Suppressor macrophage treated with lipopolysaccharide for 4 hours (primary cell): ENCODE measurements at places on chromosomes 13 and 19.

- DNase-seq: peak; percentile 45
Measured at GRCh38 chr19:49133621-49134454, 14.5 kb downstream of the PPFIA3 start.

DNA sequence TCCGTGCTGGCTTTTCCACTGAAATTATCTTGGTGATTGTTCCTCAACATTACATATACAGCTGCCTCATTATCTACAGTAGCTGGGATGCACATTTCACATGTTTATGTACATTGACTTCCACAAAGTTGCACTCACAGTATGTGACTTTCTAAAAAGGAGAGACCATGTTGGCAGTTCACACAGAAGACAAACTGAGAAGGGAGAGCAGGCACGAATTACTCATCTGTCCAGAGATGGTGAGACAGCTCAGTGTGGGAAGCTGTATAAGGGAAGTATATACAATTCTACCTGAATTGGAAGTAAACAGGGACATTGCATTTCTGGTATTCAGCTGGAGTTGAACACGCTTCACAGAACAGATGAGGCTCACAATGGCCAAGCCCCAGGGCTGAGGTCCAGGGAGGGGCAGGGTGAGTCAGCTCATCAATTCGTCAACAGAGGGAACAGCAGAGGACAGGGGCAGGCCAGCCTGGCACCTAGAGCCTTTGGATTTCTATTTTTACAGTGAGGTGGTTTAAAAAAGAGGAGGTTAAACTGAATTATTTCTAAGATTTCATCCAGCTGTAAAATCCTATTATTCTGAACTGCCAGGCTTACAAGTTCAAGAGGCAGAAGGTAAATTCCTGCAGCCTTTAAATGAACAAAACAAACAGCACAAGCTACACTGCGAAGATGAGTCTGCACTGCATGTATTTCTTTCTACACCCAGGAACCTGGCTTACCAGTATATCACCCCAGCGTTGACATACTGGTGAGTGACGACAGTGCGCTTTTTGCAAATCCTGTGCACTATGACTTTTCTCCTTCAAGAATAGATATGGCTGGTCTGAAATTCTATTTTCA lies 9.8 kb downstream of the PARP4 start:
- DNase-seq: peak; percentile 11

DNA sequence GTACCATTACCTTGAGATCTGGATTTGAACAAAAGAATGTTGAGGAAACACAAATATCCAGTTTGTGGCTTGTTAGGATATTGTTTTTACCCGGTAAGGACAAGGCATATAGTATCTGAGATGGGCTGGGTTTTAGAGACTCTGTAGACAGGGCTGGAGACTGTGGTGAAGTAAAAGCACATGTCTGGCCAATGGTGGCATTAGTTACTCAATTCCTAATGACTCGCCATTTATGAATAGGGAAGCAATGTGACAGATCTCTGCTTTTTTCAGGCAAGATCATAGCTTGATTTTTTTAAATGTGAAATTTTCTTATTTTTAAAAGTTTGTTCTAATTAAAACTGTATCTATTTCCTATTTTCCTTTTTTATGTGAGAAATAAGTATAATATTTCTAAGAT lies 371.1 kb upstream of the SPRY2 start:
- peak; percentile 22 for DNase-seq

- peak; percentile 24 for DNase-seq
Measured at GRCh38 chr13:29713839-29714238, 118.4 kb upstream of the SLC7A1 start.

DNA sequence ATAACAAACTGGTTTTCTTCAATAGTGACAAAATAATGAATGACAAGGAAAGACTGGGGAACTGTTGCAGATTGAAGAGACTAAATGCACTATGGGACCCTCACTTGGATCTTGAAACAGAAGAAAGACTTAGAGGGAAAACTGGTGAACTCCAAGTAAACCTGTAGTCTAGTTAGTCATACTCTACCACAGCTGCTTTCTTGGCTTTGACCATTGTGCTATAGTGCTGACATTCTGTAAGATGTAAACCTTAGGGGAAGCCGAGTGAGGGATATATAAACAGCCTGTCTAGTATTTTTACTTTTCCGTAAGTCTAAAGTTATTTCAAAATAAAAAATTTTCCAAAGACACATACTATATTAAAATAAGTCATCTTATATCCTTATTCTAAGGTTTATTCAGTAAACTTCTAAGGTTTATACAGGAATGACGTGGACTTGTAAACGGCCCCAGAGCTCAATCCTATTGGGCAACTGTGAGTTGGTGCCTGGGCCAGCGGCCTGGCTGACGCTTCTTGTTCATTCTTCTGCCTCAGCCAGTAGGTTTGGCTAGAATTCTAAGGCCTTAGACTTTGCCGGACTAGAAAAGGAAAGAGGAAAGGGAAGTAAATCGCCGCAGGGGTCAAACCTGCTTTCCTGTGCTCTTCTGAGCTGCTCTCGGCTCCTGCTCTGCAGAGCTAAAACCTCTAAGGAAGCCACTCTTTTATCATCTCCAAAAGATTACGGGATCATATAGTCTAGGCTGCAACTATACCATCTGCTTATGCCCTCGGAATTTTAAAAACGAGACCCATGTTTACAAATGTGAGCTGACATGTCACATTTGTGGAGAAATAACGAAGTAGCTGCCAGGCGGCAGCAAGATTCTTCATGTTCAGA lies 33.6 kb upstream of the UBE2L5 start:
- DNase-seq: peak; percentile 34

DNA sequence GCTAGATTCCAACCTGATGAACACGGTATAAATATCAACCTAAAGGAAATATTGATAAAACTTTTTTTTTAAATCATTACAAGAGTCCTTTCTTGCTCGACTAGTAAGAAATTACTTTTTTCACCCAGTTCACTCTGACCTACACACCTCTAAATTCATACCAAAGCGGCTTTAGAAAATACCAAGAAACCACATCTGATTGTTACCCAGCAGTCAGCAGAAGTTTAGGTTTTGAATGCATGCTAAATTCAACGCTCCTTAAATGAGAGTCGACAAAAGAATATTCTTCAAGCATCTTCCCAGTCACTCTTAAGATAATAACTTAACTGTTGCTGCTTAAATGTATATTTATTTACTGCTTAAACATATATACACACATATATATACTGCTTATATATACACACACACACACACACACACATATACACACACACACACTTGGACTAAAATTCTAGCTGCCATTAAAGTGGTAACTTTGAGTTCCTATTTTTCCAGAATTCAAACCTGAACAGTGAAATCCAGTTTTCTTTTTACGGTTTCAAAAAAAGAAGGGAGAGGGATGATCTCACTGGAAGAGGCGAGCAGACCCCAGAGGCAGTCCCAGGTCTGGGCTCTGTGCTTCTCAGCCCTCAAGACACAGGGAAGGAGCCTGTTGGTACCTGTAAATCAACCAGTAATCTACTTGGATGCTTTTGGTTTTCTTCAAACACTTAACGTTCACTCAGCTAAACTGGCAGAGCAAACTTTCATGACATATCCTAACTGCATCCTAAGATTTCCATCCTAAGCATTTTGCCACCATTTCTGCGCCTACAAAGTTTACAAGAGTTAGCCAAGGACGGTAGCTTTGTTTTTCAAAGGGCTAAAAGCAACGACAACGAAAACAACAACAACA lies 1.7 kb downstream of the STK24 start:
- DNase-seq: peak; percentile 26

GRCh38 chr19:21856773-21857514 lies 21.0 kb upstream of the ZNF43 start:
- no peak for DNase-seq

DNA sequence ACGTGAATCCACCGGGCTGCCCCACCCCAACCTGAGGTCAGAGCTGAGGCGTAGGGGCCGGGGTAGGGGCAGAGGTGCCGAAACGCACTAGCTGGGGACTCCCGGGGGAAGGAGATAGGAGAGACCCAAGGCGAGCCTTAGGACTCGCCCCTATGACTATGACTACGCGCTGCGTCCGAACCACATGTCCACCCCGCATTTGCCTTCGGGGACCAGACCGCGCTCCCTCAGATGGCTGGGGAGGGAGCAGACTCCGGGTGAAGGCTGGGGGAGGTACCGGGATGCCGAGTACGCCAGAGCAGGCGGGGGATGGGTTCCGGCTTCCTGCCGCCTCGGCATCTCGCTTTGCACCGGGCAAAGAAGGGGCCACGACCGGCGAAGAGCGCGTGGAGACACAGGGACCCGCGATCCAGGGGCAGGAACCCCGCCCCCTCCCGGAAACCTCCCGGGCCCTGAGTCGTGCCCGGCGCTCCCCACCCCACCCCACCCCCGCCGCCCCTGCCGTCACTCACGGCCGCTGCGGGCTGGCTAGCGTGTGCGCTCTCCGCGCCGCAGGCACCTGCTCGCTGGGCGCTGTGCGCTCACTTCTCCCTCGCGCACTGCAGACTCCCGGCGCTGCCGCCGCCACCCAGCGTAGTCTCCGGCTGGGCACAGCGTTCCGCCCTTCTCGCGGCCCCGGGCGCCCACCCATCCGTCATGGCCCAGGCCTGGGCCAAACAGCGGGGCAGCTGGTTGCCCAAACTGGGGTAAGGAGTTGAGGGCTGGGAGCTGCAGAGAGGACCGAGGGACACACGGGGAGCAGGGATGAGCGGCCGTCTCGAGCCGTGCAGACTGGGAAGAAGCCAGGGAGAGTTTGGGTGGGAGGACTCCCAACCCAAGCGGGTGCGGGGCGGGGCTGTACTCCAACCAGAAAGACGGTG lies 622 bp upstream of the VSTM2B start:
- DNase-seq: no peak

DNA sequence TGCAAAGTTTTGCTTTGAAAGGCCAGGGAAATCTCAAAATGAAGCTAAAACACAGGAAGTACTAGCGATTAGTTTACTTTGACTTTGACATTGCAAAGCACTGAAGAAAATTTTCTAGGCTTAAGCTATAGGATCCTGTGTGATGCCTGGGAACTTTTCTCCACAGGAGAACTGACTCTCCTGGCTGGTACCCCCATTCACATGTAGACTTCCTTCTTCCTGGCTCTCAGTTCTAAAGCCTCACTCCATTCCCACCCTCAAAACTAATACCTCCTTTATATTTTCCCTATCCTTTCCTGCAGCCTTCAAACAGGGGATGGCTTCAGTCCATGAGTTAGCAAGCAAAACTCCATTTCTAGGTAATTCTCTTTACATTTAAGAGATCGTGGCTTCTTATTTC lies 189.5 kb downstream of the SLITRK1 start:
- no peak for DNase-seq
